ENCODE measurements at places on chromosomes 16 and 17. TPM values are rescaled to one million over a fixed set of nuclear protein-coding genes. Genes with fewer than 3 reads are reported as not detected.

Gene COG4
- 66.7 TPM for total RNA-seq

- DNase-seq, result no peak
Measured at GRCh38 chr16:56558024-56558747, 6.7 kb upstream of the MT4 start.

DNA sequence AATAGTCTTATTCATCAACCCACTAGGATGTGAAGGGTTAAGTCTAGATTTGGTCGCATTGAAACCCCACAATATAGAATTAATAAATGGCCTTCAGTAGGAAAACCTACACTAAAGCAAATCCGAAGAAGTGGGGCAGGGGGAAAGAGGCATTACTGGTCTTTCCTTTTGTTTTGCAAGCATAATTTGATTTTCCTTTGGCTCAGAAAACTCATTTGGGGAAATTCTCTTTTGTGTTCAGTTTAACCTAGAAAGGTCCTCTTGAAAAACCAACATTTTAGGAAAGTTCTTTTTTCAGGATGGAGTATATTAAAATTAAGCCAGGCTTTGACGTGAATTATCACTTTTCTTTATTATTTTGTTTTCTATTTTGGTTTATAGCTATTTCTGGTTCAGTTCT lies 31.7 kb downstream of the ERCC4 start:
- no peak for DNase-seq

GRCh38 chr17:36723459-36724025 lies 122.2 kb downstream of the MRM1 start:
- DNase-seq, result no peak

GRCh38 chr17:28347261-28347891 lies 10.0 kb downstream of the POLDIP2 start:
- no peak for DNase-seq

Gene CD300A
- total RNA-seq, result not detected

Gene ARRB2
- 39.7 TPM for total RNA-seq

GRCh38 chr17:37744961-37745800 lies at the start of gene HNF1B:
Gene HNF1B (minus strand): TSS chr17:37745059. CDS start chr17:37744884, 175 bp downstream.
- no peak for DNase-seq

Gene BCL6B
- not detected for total RNA-seq

GRCh38 chr17:49344914-49345313 lies 17.1 kb downstream of the ZNF652 start:
- DNase-seq, result no peak

DNA sequence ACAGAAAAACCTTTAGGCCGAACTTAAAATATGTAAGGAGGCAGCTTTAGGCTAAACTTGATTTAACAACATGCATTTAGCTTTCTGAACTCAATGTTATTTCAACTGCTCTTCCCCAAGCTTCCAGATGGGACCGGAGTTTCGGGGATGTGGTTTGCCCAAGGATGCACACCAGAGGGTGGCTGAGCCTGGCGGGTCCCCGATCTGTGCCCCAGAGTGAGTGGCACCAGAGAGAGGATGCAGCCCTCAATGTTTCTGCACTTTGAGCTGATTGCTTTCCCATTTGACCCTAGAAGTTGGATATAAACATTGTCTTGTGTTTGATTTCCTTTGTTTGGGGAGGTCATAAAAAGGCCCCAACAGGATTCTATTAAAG lies 348.0 kb upstream of the TNRC6C start:
- peak; percentile 30 for DNase-seq

Gene SOCS7
- total RNA-seq, result 31.6 TPM

Gene MYH2
- not detected for total RNA-seq

Gene MYADML2
- not detected for total RNA-seq

Gene CACNG5
- not detected for total RNA-seq

DNA sequence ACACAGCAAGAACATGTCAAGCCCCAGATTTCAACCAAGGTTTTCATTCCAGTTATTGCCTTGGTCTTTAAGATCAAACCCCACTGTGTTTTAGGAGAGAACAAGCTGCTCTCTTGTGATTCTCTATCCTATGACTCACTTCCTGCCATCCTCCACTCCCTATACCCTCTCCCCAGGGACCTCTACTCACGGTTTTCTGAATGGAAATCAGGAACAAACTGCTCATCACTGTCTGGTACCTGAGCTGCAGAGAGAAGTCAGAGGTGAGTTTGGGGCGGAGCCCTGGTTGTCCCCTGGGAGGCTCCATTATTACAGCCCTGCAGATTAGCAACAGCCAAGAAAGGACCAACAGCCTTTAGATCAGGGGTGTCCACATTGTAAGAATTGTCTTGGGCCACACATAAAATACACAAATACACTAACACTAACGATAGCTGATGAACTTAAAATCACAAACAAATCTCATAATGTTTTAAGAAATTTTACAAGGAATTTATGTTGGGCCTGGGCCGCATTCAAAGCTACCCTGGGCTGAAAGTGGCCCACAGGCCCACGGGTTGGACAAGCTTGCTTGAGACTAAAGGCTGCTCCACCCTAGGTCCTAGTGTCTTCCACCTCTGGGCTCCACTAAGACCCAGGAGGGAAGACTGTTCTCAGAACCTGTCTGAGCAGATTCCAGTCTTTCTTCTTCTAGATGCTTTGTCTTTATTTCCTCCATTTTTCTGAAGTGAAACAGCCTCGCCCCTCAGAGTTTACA lies 9.7 kb downstream of the ETV4 start:
- DNase-seq, result no peak

DNA sequence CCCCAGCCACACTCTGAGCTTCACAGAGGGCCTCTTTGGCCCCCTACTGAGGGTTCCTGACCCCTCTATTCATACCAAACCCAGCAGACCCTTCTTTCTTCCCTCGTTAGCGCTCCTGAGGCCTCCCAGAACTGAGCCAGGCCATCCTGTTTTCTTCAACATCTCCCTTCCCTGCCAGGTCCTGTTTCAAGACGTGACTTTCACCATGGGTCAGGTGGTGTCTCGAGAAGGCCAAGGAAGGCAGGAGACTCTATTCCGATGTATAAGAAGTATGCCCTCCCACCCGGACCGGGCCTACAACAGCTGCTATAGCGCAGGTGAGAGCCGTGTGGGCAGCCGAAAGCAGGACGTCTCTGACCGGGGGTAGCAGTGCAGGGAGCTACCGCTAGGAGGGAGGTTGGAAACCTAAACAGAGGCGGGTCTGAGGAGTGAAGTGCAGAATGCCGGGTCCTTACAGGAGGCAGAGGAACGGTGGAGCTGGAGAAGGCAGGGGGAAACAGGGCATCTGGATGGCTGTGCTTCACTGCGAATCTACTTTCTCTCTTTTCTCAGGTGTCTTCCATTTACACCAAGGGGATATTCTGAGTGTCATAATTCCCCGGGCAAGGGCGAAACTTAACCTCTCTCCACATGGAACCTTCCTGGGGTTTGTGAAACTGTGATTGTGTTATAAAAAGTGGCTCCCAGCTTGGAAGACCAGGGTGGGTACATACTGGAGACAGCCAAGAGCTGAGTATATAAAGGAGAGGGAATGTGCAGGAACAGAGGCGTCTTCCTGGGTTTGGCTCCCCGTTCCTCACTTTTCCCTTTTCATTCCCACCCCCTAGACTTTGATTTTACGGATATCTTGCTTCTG lies 1.3 kb upstream of the SENP3 start:
- DNase-seq, result no peak

Gene WSB1
- total RNA-seq, result 799 TPM

DNA sequence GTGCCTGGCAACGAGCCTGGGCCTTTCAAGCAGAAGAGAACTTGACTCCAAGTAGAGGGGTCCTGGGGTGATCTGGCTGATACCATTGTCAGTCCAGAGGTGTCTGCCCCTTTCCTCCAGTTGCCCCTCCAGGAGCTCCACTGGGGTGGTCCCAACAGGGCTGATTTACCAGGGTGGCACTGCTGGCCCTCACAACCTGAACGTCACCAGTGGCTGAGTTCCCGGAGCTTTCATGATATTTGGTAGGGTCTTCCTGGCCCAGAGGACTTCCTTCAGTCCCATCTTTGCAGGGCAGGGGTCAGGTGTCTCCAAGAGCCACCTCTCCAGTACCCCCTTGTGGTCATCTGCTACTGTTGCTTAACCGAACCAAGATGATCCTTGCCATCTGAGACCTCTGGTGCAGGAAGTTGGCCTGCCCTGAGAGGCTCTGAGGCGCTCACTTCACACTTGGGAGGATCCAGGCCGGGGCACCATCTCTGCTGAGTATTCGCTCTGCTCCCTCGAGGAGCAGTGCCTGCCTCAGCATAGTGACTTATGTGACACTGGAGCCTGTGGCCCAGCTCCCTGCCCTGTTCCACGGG lies 3.5 kb downstream of the LIMD2 start:
- DNase-seq, result no peak

- no peak for DNase-seq
Measured at GRCh38 chr16:15770107-15770506, 86.7 kb downstream of the MYH11 start.

DNA sequence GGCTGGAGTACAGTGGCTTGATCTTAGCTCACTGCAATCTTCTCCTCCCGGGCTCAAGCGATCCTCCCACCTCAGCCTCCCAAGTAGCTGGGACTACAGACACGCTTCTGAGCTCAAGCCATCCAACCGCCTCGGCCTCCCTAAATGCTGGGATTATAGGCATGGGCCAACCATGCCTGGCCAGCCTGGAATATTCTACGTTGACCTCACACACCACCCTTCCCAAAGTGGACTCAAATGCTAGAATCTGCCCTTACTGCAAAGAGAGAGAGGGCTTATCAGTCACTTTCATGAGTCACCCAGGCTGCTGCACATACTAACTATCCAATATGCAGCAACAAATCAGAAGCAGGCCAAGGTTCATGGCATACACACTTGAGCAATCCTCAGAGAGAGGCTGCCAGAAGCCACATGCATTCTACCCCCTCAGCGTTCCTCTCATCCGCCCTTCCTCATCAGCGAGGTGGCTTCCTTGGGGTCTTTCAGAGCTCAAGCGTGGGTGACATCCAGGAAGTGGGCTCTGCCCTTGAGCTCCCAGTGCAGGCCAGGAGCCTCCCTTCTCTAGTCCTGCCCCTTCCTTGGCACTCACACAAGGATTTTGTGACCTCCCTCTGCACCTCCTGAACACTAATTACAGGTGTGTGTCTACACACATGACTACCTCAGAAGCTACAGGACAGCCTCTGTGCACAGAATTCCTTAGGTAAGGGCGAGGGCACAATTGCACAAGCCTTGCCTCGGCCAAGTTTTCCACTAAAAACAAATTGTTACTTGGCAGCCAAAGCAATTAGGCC lies 24.8 kb upstream of the SIAH1 start:
- no peak for DNase-seq

DNA sequence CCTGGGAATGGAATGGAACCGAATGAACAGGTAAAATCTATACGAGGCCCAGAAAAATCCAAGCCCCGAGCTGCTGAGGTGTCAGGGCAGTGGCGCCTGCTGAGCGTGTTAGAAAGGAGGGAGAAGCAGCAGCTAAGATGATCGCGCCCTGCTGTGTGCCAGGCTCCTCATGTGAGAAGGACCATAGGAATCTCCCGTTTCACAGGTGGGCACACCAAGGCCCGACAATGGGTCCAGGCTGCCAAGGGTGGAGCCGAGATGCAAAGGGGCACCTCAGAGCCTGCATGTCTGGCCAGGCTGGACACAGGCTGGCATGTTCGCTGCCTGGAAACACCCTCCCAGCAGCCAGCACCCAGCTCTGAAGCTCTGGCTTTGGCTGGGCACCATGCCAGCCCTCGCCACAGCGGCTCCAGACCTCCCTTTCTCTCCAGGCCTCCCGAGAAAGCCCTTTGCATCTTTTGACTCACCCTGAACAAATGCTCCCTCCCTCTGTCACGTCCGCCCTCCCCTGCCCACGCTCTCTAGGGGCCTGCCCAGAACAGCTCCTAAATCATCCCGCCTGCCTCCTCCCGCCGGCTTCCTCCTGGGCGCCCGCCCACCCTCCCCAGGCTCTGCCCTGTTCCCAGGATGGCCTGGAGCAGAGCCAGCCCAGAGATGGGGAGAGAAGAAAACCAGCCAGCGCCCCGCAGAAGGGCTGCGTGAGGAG lies 217.8 kb upstream of the GSE1 start:
- DNase-seq, result peak; percentile 69

- peak; percentile 95 for DNase-seq
Measured at GRCh38 chr17:49556223-49556943, 19.3 kb upstream of the NXPH3 start.

GRCh38 chr17:50697062-50697461 lies 10.7 kb downstream of the ANKRD40 start:
- DNase-seq, result no peak
